ENCODE measurements at places on chromosomes 13 and 19.

- DNase-seq = peak; percentile 25
Observed at GRCh38 chr19:2312820-2313501, 5.0 kb upstream of the LINGO3 start.

GRCh38 chr19:29293736-29294342 is 80.9 kb upstream of the UQCRFS1 start:
- no peak for DNase-seq

GRCh38 chr13:110199046-110199831 is 107.7 kb downstream of the COL4A1 start:
- no peak for DNase-seq

DNA sequence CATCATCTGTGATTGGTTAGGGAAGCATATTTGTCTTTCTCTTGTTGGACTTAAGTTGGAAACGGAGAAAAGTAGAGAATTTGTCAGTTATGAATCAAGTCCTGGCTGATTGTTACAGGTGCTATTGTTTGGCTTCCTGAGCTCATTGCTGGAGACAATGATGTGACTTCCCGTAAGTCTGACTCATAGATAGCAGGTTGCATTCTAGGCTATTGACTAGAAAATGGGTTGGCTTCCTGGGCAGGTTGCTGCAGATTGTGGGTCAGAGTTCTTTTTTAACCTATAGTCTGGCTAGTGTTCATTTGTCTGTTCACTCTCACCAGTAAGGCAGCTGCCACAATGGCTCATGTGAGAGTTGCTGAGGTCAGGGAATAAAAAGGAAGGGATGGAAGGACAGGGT is 101.5 kb downstream of the CCNA1 start:
- peak; percentile 82 for DNase-seq

DNA sequence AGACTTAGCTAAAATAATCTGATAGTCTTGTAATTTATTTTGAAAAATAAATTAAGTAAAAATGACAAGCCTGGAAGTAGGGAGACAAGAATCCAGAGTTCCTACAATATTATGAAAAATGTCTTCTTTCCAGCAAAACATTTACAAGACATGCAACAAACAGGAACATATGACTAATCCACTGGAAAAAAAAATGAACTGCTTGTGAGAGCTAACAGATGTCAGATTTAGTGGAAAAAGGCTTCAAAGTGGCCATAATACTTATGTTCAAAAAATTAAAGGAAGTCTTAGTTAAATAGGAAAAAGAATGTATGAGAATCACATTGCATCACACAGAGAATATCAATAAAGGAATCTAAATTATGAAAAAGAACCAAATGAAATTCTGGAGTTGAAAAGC is 2082.0 kb upstream of the PCDH20 start:
- no peak for DNase-seq

DNA sequence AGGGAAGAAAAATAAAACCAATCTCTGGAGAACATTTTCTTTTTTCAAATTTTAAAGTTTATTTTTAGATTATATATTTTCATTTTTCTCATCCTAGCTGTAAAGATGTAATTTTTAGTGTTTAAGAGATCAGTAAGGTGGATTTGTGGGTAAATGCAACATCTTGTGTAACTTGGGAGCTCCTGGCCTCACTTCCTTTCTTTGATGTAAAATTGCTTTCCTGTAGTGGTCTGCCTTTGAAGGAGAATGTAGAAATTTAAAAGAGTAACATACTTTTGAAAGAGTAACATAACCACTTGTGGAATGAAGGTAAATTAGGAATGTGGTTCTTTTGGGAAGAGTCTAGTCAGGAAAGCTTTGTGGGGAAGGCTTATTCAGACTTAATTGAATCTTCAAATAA is 95.7 kb upstream of the AKAP11 start:
- no peak for DNase-seq

GRCh38 chr19:13902993-13903555 is 2.8 kb downstream of the BRME1 start:
- DNase-seq = peak; percentile 48

GRCh38 chr19:52028780-52029123 is 573 bp upstream of the ZNF614 start:
- DNase-seq = peak; percentile 69

- no peak for DNase-seq
Observed at GRCh38 chr13:44054525-44054924, 174.8 kb downstream of the LACC1 start.

- DNase-seq = no peak
Observed at GRCh38 chr13:51626749-51627148, 42.5 kb downstream of the WDFY2 start.

DNA sequence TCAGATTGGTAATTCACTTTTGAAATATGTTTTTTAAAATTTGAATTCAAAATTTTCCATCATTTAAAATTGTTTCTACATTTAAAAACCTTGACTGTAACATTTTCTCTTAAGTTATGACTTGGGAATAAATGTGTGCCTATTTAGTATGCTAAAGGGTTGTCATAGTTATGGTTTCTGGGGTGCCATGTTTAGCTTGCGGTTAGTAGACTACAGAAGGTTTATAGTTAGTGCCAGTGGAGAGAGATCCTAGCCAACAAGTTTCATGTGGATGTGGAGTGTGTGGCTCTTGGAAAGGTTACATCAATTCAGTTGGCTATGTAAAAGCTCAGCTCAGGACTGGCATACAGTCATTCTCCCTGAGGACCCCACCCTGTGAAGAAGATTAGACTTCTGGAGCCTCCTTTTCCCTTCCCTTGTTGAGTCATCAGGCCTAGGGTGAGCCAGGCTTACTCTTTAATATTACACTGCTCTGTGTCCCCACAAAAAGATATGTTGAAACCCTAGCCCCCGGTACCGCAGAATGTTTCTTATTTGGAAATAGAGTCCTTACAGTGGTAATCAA is 20.4 kb downstream of the LMO7 start:
- no peak for DNase-seq

- DNase-seq = no peak
Observed at GRCh38 chr13:59276436-59276835, 887.3 kb downstream of the DIAPH3 start.

GRCh38 chr19:3054972-3055740 is 7.1 kb downstream of the TLE5 start:
- DNase-seq = no peak

DNA sequence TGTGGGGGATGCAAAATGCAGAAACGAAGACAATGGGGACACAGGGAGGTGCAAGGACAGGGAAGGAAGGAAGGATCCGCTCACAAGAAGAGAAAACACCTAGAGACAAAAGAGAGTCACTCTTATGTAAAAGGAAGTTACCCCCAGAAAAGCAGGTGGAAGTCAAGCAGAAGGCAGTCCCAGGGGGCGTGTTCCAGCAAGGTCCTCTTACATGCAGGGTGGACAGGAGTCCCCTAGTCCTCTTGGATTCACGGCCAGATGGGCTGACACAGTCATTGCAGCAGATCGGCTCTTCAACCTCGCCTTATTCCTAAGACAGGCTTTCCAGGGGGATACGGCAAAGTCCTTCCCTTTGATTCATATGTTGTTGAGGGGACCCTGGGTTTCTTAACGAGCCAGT is 83.9 kb upstream of the SPATA13 start:
- peak; percentile 75 for DNase-seq

DNA sequence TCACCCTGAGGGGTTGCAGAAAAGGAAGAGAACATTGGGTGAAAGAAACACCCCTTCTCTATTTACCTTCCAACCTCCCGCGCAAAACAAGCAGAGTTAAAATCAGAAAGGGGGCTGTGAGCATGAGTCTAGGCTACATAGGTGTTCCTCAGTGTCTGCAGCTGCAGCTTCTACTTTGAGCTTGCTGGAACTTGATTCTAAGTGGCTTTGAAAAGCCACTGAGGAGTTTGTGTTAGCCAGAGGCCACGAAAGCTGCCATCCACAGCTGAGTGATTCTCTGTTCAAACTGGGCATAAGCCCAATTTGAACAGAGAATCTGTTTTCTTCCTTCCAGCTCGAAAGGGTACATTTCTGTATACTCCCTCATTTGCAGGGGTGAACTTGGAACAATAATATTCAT is 343.9 kb downstream of the PCDH9 start:
- no peak for DNase-seq

GRCh38 chr19:14476673-14477401 is 1.7 kb upstream of the PTGER1 start:
- DNase-seq = peak; percentile 89

DNA sequence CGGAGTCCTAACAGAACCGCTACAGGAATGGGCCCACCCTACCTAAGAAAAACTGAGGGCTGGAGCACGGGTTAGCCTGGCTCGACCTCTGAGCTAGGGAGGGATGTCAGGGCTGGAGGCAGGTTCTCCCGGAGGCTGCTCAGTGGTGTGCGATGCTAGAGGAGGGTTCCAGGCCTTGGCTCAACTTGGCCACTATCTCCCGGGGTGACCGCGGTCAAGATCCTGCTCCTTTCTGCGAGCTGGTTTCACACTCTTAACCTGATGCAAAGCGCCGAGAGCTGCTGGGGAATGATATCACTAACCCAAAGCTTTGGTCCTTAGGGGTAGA is 301 bp downstream of the POP4 start:
- DNase-seq = peak; percentile 61

- no peak for DNase-seq
Observed at GRCh38 chr19:53388904-53389303, 6.0 kb upstream of the ZNF765 start.

- DNase-seq = no peak
Observed at GRCh38 chr13:47678201-47678968, 322.7 kb downstream of the SUCLA2 start.

GRCh38 chr13:73449252-73449651 is 390.4 kb downstream of the KLF5 start:
- no peak for DNase-seq

DNA sequence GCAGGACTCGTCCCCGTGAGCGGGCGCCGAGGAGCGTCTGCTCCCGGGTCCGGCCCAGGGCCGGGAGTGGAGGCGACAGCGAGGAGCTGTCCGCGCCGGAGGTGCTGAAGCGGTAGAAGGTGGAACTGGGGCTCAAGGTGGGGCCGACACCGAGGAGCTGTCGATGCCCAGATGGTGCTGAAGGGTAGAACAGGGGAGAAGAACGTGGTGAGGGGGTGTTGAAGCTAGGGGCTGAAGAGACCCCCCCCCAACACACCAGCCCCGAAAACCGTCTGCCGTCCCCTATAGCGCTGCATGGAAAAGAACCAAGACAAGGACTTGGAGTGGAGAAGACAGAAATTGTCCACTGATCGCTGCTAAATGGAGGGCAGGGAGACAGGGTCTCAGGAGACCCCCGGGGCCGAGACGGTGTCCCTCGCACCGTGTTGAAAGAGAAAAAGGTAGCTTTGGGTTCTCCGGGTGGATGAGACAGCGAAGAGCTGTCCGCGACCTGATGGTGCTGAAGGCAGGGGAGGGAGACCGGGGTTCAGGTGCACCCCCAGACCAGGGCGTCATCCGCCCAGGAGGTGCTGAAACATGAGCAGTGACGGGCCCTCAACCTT is 7.1 kb upstream of the PDE4C start:
- peak; percentile 84 for DNase-seq

GRCh38 chr19:32878988-32879387 is 9.4 kb upstream of the SLC7A9 start:
- no peak for DNase-seq

GRCh38 chr13:55155046-55155445 is 1985.7 kb upstream of the PRR20A start:
- peak; percentile 48 for DNase-seq

DNA sequence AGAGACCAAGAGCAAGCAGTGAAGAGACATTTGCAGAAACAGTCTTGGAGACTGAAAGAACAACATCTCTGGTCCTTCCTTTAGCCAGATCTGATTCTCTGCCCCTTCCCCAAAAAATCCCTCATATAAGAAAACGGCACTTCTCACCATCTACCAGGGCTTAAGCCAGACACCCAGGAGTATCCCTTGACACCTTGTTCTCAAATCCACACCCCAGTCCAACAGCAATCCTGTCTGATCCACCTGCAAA is 1.7 kb upstream of the PLEKHG2 start:
- DNase-seq = no peak

GRCh38 chr13:20703780-20704458 is 420 bp downstream of the IL17D start:
- DNase-seq = peak; percentile 97

- peak; percentile 29 for DNase-seq
Observed at GRCh38 chr19:57171551-57172081, 4.3 kb upstream of the DUXA start.

DNA sequence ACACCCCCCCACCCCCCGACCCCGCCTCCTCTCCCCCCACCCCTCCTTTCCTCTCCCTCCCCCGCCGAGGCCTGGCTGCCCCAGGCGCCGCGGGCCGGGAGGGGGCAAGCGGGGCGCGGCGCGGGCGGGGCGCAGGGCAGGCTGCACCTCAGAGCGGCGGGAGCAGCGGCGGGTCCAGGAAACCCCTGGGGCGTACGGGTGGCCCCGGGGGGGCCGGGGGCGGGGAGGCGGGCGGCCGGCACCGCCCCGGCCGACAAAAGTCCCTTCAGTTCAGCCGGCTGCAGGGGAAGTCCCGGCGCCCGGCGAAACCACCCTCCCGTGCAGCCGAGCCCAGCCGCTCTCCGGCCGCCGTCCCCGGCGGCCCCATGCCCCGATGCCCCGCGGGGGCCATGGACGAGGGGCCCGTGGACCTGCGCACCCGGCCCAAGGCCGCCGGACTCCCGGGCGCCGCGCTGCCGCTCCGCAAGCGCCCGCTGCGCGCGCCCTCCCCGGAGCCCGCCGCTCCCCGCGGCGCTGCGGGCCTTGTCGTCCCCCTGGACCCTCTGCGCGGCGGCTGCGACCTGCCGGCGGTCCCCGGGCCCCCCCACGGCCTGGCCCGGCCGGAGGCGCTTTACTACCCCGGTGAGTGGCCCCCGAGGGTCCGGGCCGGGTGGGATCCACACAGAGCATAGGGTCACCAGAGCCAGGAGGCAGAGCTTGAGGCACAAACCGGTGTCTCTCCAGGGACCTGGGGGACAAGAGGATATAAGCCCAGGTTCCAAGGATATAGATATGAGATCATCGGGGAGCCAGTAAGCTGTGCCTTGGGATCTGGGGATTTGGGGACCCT is at the start of gene BCL3:
TSS of gene BCL3 (plus strand) at position 283 of the 829 bp plus-strand sequence. CDS start at position 366, 83 bp downstream.
- peak; percentile 82 for DNase-seq

DNA sequence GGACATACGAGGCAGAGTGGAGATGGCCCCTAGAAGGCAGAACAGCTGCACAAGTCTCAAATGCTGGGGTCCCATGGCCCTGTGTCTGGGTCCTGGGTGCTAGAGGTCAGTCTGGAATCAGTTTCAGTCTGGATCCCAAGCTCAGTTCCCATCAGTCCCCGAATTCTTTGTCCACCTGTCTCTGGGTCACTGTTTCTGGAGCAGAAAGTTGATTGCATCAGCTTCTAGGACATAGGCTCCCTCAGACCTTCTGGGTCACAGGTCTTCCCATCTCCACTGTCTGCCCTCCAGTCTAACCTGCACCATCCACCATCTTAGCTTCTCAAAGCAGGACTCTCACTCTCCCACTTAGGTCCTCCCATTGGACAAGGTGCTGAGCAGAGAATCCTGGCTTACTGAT is 5.3 kb downstream of the LYPD4 start:
- DNase-seq = no peak

- DNase-seq = no peak
Observed at GRCh38 chr13:27791901-27792392, 336 bp upstream of the GSX1 start.
